SJSA1 (cell line): ENCODE measurements at places on chromosomes 5 and 9. TPM values are rescaled to one million over a fixed set of nuclear protein-coding genes. Genes with fewer than 3 reads are reported as not detected.
A peak's percentile ranks its signal among the peaks of the same experiment; 100 is the strongest.

DNA sequence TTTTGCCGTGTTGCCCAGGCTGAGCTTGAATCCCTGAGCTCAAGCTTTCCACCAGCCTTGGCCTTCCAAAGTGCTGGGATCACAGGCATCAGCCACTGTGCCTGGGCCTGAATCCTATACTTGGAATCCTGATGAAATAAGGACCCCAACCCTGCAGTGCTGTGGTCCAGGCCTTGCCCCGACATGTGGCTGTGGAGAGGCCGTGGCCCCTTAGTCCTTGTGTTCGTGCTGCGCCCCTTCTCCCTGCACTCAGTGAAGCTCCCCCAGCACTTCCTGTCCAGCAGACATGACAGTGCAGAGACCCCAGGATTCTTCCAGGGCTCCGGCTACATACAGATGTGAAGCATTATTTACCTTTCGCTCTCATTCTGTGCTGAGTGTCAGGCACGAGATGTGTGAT lies 52.9 kb downstream of the EHMT1 start:
- no peak for DNase-seq

DNA sequence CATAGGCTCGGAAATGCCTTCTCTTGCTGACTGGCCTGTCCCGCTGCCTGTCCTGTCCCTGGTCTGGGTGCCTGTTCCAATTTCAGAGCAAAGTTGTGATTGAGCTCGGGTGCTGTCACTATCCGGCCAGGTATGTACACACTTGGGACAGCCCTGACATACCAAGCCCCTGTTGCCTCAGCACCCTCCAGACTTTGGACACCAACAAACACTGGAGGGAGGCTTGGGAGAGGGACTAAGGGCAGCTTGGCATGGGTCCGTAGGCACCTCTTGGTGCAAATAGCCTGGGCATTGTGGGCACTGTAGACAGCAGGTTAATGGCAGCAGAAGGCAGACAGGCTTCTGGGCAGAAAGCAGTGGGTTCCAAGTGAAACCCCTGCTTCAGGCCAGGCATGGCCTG lies 86.3 kb upstream of the SEMA6A start:
- no peak for DNase-seq

DNA sequence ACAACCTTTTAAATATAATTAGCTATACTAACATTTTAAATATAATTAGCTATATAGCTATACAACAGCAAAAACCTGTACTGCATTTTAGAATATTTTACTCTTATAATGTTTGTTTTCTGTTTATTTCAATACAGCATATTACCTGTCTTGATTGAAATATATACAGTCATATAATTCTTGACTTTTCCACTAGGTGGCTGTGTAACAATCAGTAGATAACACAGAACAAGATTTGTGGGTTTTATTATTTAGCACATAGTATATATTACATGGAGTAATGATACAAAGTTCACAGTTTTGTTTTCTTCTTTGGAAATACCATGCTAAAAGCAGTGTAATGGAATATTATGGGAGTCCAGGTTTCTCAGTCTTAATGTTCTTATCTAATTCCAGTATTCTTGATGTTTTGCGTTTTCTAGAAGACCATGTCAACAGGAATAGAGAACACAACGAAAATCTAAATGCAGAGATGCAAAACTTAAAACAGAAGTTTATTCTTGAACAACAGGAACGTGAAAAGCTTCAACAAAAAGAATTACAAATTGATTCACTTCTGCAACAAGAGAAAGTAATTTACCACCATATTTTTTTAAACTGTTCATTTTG lies 13.3 kb downstream of the HMMR start:
- no peak for DNase-seq

DNA sequence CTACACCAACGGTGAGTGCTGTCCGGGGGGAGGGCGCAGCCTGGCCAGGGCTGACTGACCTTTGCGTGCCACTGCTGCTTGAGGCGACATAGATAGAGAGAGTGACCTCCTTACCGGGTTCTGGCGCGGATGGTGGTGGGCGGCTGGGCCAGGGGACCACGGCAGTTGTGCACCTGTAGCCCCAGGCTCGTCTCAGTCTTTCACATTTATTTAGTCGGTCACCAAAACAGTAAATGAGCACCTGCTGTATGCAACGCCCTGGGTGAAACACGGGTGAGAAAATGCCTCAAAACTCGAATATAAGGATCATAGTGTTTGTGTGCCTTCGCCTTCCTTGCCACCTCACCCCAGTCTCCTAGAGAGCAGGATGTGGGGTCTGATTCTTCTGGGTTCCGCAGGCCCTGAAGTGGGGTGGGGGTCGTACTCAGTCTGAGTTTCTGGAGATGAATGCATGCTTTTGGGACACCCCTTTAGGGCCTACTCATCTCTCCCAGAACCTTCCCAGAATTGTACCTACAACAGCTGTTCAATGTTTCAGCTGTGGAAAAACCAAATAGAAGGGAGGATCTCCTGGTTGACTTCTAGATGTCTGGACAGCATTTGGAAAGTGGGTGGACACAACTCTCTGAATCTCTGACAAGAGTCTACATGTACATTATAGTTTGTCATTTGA lies 714 bp downstream of the SEC24A start:
- peak; percentile 38 for DNase-seq

- peak; percentile 51 for DNase-seq
Observed at GRCh38 chr5:32504989-32505596, 60.6 kb upstream of the ZFR start.

- peak; percentile 22 for DNase-seq
Observed at GRCh38 chr5:39543335-39543734, 118.6 kb upstream of the DAB2 start.

GRCh38 chr9:104819033-104819432 lies 55.1 kb downstream of the NIPSNAP3B start:
- no peak for DNase-seq

- DNase-seq, result peak; percentile 76
Observed at GRCh38 chr5:172793577-172794488, 22.8 kb upstream of the DUSP1 start.

GRCh38 chr5:31815376-31815775 lies 176.4 kb downstream of the PDZD2 start:
- DNase-seq, result no peak

DNA sequence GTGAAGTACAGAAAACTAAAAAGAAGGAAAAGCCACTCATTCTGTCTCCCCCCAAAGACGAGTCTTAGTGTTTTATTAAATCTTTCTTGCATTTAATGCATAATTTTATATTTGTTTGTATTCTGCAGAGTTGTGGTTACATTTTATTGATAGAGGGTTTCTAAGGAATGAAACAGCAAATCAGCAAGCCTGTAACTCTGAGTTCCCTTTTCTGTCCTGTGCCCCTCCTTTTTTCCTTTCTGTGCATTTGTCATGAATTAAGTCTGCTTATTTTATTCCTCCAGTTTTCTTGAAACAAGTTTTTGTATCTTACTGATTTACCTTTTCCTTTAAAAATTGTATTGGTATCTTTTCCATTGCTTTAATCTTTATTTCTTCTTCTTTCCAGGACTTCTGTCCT lies 132.8 kb downstream of the MUSK start:
- DNase-seq, result peak; percentile 13

MAMDC2 gene
- total RNA-seq, result not detected in 2 replicates

NDST1 gene
- 65.0 and 87.8 TPM in 2 replicates for total RNA-seq
